GM12891 (cell line): ENCODE measurements at places on chromosomes 13 and 19.

DNA sequence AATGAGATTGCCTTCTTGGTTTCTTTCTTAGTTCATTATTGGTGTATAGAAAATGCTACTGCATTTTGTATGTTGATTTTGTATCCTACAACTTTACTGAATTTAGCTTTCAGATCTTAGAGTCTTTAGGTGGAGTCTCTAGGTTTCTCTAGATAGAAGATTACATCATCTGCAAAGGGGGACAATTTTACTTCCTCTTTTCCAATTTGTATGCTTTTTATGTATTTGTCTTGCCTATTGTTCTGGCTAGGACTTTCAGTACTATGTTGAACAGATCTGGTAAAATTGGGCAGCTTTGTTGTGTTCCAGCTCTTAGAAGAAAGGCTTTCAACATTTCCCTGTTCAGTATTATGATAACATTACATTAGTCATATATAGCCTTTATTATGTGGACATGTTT is 101.0 kb upstream of the SPRY2 start:
- DNase-seq, result no peak

DNA sequence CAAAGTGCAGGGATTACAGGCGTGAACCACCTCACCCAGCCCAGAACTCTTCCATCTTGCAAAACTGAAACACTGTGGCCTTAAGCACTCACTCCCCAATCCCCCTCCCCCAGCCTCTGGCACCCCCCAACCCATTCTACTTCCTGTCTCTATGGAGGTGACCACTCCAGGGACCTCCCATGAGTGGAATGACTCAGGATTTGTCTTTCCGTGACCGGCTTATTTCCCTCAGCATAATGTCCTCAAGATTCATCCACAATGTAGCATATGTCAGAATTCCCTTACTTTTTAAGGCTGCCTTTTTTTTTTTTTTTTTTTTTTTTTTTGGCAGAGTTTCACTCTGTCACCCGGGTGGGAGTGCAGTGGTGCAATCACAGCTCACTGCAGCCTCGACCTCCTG is 3.6 kb upstream of the F2RL3 start:
- no peak for DNase-seq

- DNase-seq, result no peak
Measured at GRCh38 chr19:35355791-35356460, 2.3 kb upstream of the FFAR3 start.

GRCh38 chr13:85500696-85501256 is 298.4 kb downstream of the SLITRK6 start:
- DNase-seq, result no peak

- no peak for DNase-seq
Measured at GRCh38 chr19:54480051-54480450, 7.0 kb upstream of the CDC42EP5 start.

DNA sequence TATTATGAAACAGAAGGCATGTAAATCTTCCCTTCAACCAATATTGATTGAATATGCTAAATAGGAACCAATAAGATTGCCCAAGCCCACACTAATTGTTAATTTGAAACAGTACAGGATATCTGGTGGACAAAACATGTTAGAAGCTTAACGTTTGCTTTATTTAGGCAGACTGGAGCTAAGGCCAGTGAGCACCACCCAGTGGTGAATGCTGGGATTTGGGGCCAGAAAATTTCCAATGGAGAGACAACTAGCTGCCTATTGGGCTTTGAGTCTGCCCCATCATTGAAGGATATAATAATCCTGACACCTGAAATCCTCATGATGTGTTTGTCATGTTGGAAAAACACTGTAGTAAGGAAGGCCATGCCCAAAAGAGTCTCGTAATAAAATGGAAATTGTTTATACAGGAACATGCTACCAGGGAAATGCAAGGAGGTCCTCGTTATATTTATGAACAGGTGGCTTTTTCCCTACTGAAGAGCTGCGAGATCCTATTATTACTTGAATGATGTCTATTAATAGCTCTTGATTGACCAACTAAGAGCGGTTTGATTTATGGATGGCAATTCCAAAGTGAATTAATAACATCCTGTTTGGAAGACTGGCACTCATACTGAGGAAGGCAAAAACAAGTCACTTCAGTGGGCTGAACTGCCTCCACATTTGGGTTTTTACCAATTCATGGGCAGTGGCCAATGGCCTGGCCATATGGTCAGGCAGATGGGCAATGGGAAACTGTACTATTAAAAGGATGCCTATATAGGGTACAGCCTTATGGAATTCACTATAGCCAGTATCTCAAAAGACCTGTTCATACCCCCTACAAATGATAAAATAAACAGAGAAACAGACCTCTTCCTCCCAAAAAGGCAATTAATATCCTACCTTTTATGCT is 8.7 kb downstream of the SIGLECL1 start:
- DNase-seq, result no peak

GRCh38 chr19:1449467-1450442 is at the start of gene APC2:
Gene APC2, plus strand, starts transcription at chr19:1450121. Its CDS starts 2,881 bp downstream, at chr19:1453002.
- no peak for DNase-seq

DNA sequence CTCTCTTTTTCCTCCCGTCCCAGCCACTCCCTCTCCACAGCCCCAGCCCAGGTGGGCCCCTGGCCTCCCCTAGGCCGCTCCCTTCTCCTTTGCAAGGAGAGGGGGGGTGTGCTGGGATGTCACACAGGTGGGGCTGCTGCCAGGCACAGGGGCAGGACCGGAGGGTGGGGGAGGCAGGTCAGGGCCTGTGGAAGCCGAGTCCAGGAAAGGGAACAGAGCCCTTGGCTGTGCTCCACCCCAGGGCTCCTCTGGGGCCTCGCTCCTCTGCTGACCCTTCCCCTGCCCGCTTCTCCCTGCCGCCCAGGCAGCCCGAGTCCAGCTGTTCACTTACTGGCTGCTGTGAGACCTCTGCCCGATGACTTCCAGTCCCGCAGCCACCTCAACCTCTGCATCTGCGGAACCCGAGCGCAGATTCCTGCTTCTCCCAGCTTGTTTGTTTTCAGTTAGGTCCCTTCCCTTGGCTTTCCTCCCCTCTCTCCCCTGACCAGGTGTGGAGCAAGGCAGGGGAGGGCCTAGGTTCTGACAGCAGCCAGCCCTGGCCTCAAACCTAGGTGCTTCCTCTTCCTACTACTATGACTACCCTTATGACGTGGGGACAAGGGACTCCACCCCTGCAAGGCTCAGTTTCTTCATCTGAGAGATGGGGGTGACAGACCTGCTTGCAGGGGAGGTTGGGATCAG is 850 bp upstream of the KLK11 start:
- DNase-seq, result no peak

DNA sequence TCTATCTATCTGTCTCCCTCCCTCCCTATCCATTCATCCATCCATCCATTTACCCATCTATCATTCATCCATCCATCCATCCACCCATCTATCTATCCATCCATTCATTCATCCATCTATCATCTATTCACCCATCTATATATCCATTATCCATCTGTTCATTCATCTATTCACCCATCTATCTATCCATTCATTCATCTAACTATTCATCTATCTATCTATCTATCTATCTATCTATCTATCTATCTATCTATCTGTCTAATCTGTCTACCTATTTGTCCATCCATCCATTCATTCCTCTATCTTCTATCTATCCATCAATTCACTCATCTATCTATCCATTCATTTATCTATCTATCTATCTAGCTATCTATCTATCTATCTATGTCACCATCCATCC is 4.4 kb upstream of the CDK8 start:
- DNase-seq, result no peak

DNA sequence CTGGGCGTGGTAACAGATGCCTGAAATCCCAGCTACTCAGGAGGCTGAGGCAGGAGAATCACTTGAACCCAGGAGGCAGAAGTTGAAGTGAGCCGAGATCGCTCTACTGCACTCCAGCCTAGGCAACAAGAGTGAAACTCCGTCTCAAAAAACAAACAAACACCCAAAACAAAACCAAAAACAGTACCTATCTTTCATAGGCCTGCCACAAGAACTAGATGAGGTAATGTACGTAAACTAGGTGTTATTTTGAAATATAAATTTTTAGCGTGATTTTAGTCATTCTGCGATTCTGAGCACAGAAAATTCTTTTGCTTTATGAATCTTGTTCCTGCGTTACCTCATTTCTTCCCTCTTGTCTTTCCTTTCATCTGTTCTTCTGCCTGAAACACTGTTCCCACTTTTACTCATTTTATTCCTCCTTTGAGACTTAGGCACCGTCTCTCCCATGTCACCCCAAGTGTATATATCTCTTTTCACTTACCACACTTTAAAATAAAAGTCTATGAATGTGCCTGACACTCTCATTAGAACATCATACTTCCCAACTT is 238.2 kb upstream of the HTR2A start:
- no peak for DNase-seq

DNA sequence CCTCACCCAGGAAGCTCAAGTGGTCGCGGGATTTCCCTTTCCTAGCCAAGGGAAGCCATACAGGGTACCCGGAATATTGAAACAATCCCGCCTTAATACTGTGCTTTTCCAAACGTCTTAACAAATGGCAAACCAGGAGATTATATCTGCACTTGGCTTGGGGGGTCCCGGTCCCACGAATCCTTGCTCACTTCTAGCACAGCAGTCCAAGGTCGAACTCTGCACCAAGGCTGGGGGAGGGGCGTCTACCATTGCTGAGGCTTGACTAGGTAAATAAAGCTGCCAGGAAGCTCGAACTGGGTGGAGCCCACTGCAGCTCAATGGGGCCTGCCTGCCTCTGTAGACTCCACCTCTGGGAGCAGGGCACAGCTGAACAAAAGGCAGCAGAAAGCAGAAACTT is 1644.8 kb downstream of the PCDH9 start:
- DNase-seq, result no peak

GRCh38 chr13:46668931-46669525 is 116.1 kb downstream of the LRCH1 start:
- DNase-seq, result no peak

- DNase-seq, result no peak
Measured at GRCh38 chr13:20713014-20713376, 9.5 kb downstream of the IL17D start.

DNA sequence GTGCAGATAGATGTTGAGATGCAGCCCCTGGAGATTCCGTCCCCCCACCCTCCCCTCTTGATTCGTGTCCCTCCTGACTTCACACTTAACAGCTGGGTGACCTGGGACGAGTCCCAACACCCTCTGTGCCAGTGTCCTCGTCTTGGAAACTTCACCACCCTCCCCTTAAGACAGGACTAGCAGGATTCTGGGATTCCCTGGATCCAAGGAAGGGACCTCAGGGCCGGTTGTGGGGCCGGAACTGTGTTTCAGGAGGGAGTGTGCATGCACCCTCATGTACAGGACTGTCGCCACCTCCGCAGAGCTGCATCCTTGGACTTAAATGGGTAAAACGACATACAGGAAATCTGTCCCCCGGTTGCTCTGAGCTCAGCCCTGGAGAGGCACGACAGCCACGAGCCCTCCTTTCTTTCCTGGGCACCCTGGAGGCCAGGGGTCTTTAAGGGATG is 990 bp downstream of the MYO9B start:
- no peak for DNase-seq

DNA sequence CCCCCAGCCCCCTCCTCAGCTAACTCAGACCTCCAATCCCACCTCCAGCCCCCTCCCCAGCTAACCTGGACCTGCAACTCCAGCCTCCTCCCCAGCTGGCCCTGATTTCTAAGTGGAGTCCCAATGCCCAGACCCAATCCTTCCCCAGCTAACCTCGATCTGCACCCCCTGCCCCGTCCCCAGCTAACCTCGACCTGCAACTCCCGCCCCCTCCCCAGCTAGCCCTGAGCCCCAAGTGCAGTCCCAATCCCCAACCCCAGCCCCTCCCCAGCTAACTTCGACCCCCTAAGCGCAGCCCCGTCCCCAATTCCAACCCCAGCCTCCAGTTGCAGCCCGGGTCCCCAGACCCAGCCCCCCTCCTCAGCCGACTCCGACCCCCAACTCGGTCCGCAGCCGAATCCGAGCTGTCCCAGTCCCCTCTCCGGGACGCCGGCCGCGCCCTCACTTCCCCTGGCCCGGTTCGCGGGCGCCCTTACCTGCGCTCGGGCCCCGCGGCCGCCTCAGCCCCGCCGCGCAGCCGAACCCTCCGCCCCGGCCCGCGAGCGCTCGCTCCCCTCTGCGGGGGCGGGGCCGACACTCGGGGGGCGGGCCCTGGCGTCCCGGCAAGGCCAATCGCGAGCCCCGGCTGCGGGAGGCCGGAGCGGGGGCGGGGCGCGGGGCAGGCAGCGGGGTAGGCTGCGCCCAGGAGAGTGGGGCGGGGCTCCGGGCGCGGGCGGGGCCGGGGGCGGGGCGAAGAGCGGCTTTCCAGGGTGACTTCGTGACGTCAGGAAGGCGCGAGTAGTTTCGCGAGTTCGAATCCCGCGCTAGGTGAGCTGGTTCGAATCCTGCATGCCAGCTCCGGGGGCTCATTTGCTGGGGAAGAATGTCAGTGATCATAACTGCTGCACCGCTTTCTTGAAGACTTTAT is at the start of gene GNG7:
Gene GNG7 (minus strand): TSS at position 525 of the 907 bp plus-strand sequence. CDS start 182,006 bp downstream, outside the sequence.
- peak; percentile 99 for DNase-seq

DNA sequence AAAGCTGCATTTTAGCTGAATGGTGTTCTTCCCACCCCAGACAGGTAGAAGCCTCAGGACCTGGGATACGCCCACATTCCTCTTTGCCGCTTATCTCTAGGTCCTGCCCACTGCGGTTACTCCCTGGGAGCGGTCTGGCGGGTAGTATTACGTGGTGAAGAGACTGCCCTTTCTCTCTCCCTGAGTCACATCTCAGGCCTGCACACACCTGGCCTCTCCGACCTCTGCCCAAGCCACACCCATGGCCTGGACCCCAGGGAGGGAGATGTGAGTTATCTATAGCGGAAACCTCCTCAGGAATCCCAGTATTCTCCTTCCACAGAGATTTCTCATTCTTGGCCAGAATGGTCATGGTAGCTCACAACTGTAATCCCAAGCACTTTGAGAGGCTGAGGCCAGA is 17.3 kb downstream of the RHPN2 start:
- no peak for DNase-seq

DNA sequence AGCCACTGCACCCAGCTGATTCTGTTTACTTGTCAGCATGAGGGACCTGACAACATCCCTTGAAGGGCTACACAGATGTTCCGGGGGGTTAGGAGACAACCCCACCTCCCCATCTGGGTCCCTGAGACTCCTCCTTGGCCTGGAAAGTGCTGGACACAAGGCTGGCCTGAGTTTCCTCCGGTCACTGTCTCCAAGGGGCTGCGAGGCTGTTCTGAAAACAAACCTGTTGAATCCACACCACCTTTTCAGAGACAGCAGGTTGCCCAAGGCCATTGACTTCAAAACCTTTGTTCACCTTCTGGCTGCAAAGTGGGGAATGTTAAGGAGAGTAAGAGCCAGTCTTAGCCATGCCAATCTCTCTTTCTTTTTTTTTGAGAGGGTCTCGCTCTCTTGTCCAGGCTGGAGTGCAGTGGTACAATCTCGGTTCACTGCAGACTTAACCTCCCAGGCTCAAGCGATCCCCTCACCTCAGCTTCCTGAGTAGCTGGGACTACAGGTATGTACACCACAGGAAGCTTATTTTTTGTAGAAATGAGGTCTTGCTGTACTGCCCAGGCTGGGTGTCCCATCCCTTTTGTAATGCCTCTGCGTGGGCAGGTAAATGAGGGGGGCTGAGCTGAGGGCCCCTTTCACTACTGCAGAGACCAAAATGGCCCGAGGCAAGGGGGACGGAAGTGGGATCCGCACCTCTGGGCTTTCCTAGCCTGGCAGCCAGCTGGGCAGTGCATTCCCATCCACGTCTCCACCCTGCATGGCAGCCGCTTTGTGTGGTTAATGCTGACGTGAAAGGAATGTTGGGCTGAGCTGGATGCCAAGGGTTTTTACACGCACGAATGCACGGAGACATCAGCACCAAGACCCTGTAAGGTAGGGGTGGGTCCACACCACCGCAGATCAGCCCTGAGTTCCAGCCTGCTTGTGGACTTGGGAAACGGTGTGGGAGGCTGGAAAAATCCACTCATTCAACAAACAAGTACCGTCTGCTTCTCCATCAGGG is 1.9 kb upstream of the ZNF628 start:
- no peak for DNase-seq

- no peak for DNase-seq
Measured at GRCh38 chr13:74569251-74569650, 435.0 kb upstream of the KLF12 start.
